CD14-positive monocyte (primary cell): ENCODE measurements at places on chromosomes 5 and 9.
A peak's percentile ranks its signal among the peaks of the same experiment; 100 is the strongest.

DNA sequence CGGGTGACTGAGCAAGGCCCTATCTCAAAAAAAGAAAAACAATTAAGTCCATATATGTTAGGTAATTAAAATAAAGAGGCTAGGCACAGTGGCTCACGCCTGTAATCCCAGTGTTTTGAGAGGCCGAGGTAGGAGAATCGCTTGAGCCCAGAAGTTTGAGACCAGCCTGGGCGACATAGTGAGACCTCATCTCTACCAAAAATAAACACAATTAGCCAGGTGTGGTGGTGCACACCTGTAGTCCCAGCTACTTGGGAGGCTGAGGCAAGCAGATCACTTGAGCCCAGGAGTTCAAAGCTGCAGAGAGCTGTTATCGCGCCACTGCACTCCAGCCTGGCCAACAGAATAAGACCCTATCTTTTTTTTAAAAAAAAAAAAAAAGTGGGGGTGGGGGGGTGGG is 12.3 kb downstream of the WHRN start:
- no peak for DNase-seq

- no peak for DNase-seq
These were observed 52.1 kb upstream of the FSTL4 start for GRCh38 chr5:133664422-133664821.

DNA sequence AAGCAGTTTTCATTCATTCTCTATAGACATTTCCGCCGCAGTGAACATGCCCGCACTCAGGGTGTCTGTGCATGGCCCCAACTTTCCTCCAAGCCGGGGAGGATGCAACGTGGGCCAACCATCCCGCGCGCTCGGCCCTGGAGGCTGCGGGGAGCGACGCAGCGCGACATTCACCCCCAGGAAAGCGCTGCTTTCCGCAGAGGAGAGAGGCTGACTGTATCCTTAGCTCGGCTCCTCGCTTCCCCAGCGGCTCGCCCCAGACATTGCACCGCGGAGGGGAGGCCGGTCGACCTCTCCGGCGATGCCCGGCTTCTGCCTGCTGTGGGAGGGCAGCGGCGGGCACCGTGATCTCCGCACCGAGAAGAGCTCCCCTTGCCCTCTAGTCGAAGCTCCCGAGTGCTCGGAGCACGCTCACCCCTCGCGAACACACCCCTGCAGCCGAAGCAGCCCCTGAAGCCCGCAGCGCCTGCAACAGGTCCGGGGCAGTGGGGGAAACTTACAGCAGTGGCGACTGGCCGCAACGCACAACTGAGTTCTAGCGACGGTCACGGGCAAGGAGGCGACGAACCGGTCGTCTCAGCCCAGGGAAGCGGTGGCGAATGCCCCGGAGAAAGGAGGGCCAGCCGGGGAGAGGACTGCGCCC is 600 bp downstream of the ENC1 start:
- peak; percentile 51 for DNase-seq

GRCh38 chr5:177290816-177291596 is 12.5 kb downstream of the RAB24 start:
- DNase-seq = no peak

GRCh38 chr9:83459830-83460229 is 78.4 kb downstream of the FRMD3 start:
- DNase-seq = no peak

DNA sequence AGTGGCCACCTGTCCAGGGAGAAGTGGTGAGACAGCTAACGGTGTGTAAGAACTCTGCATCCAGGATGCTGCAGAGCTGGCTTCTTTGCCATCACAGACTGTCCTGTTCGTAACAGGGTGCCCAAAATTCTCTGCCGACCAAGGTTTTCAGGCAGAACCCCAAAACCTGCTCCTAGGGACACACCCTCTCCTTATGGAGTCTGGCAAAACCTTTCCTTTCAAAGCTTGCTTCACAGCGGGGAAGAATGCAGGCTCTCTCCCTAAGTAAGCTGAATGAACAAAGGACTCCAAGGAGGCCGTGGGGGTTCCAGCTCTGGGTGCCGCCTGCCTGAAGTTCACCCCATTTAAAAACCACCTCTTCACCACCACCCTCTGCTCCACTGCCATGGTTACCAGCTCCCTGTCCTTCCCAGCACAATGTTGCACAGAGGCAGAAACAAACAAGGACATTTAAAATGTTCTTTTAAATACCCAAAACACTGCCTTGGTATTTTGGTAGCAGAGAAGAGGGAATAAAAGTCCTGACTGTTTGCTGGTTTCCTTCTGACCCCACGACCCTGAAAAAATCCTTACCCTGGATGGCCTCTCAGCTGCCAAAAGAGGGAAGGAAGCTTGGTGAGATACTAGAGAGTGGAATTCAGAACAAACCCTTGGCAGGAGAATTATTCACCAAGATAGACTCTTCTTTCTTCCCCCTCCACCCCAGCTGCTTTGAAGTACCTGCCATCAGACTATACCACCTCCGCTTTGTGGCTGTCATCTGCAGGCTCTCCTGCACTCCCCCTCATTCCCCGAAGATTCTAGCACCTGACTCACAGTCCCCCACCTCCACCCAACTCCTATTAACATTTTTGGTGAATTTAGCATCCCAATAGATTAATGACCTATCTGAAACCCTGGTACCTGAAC is 7.1 kb upstream of the KLF9 start:
- DNase-seq = no peak

DNA sequence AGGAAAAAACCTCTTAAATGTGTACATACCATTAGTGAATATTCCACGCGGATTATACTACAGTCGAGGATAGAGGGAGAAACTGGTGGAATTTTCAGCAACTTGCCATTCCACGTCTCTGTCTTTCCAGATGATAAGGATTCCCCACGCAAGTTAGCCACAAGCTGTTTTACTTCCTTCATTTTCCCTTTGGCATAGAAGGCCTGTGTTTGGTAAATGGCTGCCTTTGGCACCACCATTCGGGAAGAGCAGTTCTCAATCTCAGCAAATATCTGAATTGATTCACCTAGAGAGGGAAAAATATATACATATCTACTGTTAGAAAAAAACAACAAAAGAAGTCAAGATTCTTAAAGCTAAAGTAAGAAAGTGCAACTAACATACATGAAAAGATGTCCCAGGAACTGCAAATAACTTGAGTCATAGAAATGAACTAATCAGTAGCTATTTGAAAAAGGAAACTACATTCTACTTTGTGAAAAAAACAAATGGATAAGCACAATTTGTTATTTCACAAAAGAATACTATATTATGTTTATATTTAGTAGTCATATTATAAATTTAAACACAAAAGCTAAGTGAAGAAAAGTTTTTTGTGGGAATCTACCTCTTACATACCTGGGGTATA is 8.1 kb downstream of the ARRDC3 start:
- DNase-seq = no peak

GRCh38 chr5:111545031-111545430 is 32.7 kb upstream of the STARD4 start:
- DNase-seq = no peak

- DNase-seq = no peak
These were observed 30.5 kb downstream of the SLC9A3 start for GRCh38 chr5:493758-494157.

- no peak for DNase-seq
These were observed 18.1 kb downstream of the KDM3B start for GRCh38 chr5:138370537-138370936.

DNA sequence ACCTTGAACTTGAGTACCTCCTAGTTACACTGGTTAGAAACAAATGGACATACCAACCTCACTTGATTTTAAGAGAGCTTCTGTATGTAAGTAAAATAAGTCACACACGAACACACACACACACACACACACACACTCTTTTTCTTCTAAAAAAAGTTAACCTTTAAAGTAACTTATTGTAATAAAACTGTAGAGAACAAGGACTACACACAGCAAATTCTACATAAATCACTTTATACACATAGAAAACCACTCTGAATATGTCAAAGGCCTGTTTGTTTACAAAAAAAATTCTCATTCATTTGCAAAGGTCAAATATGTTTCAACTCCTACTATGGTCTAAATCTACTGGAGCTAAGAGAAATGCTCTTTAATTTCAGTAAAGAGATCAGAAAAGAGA is 29.1 kb downstream of the GIN1 start:
- DNase-seq = no peak

DNA sequence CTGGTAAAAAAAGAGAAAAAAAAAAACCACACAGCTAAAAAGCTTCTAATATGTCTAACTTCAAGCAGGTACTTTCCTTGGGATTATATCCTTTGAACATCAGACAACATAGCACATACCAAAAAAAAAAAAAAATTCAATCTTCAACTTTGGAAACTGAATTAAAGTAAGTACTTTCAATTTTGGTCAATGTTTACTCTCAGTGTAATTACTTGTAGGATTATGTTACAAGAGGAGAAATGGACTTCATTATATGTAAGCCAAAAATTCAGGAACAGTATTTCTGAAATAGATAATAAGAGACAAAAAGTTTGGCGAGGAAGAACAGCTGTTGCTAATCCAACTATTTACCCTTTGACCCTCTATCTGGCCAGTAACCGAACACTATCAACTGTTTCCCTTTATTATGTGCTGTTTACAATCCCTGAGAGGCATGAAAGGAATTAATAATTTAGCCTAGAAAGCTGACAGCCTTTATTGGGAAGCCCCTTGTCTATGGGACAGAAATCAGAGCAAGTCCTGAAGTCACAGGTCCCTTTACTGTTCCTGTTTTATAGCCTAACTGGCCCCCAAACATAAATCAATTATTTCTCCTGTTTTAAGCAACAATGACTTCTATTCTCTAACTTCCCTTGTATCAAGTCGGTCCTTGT is 46.6 kb downstream of the NR6A1 start:
- DNase-seq = no peak

GRCh38 chr9:15262581-15262980 is 44.4 kb downstream of the TTC39B start:
- no peak for DNase-seq

DNA sequence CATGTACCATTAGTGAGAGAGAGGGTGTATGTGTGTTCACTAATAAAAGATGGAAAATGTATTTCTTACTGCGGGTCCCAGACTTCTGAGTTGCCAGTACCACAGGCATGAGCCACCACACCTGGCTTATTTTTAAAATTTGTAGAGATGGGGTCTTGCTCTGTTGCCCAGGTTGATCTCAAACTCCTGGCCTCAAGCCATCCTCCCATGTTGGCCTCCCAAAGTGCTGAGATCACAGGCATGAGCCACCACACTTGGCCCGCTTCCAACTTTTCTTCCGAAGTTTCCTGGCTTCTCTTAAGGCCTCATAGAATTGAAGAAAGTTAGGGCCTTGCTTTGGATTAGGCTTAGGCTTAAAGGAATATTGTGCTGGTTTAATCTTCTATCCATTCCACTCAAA is 40.4 kb upstream of the F2RL2 start:
- DNase-seq = no peak

DNA sequence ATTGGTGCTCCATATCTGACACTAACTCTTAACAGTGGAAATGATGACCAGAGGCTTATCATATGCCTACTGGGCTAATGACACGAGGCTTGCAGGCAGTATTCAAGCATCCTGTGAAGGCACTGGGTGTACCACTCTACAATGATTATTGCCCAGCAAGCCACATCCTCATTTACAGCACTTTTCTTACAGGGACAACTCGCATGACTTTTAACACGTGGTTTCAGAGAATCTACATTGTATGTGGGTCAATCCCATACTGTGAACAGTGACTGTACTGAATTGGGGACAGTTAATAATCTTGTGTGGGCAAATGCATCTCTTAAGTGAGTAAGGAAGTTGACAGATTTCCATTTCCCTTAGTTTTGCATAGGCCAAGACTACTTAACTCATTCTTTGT is 260.0 kb downstream of the TRPM3 start:
- DNase-seq = no peak

- no peak for DNase-seq
These were observed 39.0 kb upstream of the TARS1 start for GRCh38 chr5:33401482-33402390.

GRCh38 chr5:119011186-119011585 is 22.8 kb upstream of the DTWD2 start:
- no peak for DNase-seq

DNA sequence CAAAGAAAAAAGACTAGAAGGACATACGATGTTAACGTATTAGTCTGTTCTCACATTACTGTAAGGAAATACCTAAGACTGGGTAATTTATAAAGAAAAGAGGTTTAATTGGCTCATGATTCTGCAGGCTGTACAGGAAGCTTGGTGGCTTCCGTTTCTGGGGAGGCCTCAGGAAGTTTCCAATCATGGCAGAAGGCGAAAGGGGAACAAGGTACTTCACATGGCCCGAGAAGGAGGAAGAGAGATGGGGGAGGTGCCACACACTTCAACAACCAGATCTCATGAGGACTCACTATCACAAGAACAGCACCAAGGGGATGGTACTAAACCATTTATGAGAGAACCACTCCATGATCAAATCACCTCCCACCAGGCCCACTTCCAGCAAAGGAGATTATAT is 110.1 kb downstream of the CARTPT start:
- DNase-seq = no peak

DNA sequence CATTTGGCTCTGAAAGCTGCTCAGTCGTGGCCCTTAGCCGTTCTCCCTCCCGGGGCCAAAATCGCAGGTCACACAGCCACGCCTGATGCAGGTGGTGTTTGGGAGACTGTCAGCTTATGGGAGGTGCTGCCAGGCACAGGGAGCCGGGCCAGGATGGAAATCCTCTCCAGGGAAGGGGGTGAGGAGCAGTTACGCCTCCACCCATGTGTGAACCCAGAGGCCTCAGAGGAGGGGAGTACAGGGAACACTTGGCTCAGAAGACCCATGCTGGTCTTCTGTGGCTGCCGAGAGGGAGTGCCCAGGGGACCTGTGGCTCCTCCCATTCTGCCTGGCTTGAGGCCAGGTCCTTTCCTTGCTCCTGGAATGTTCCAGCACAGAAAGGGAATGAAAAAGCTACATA is 3.6 kb upstream of the OLFM1 start:
- DNase-seq = no peak

DNA sequence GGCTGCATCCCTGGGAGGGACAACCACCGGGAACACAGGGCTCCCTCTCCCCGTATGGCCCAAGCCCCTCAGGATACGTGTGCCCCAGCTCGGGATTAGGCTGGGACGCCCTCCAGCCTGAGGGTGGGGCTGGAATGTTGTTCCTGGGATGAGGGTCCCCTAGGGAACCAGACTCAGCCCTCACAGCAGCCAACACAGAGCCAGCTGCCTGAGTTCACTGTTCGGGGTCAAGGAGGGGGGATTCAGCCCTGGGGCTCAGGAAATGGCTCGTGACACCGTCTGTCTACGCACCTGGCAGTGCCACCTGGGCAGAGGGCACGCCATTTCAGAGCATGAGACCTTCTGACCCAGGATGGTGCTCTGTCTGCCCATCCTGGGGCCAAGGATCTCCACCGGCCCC is 8.9 kb downstream of the RNF44 start:
- no peak for DNase-seq

GRCh38 chr5:73821003-73821402 is 195.0 kb downstream of the ARHGEF28 start:
- DNase-seq = no peak

GRCh38 chr9:83287021-83287420 is 224.1 kb upstream of the RASEF start:
- DNase-seq = no peak

- DNase-seq = no peak
These were observed 55.3 kb downstream of the SEMA5A start for GRCh38 chr5:9490494-9491097.
